ENCODE measurements at places on chromosomes 16 and 17.

GRCh38 chr16:13402601-13403000, 501.2 kb downstream of the SHISA9 start:
- DNase-seq = no peak

GRCh38 chr16:66925322-66925840, at the start of gene RRAD:
Gene RRAD, minus strand, starts transcription at chr16:66925535. Its CDS starts 356 bp downstream, at chr16:66925179.
- DNase-seq = no peak

GRCh38 chr17:1087381-1088241, 90.7 kb downstream of the TIMM22 start:
- no peak for DNase-seq

- no peak for DNase-seq
These were observed 10.2 kb downstream of the PIK3R5 start for GRCh38 chr17:8955021-8955959.

GRCh38 chr17:61179380-61179806, 220.2 kb upstream of the TBX2 start:
- DNase-seq = no peak

- DNase-seq = no peak
These were observed 183.9 kb downstream of the PARN start for GRCh38 chr16:14445937-14446715.

- no peak for DNase-seq
These were observed 181.8 kb downstream of the C16orf95 start for GRCh38 chr16:87135246-87136030.

DNA sequence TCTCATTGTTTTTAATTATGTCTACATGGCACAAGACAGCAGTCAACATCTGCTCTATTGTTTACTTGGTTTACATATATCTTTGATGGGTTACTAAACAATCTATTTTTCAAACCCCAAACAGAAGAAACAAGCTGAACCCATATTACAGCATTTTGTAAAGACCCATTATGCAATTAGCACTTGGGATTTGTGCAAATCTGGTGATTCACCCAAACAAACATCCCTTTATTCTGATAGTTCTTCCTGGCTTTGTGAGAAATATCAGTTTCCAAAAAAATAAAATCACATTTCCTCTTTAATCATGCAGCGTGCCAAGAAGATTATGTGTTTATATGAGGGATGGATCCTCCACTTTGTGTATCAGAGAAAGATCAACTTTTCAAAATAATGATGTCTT, 16.8 kb upstream of the RBFOX1 start:
- no peak for DNase-seq

DNA sequence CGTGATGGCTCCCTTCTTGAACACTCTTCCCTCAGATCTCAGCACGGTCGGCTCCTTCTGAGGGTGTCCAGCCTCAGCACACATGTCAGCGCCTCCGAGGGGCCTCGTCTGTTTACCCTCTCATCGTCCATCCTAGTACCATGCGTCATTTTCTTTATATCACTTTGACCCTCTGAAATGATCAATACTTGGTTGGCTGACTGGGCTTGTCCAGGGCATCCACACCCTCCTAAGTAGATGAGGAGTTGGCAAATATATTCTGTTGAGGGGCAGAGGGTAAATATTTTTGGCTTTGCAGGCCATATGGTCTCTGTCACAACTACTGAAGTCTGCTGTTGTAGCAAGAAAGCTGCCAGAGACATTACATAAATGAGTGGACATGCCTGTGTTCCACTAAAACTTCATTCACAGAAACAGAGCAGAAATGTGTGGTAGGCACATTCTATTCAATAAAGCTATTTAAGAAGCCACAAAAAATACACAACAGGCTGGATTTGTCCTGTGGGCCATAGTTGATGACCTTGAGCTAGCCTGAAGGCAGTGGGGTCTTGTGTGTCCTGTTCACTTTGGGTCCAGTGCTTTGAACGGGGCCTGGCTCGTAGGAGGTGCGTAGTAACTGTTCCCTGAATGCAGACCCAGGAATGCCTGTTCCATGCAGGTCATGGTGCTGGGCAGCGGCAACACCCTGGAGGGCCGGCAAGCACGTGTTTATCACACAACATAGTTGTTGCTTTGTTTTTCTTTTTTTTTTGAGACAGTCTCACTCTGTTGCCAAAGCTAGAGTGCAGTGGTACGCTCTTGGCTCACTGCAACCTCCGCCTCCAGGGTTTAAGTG, 185.8 kb downstream of the SNX29 start:
- no peak for DNase-seq

GRCh38 chr17:9899280-9900043, 5.6 kb downstream of the RCVRN start:
- DNase-seq = no peak

DNA sequence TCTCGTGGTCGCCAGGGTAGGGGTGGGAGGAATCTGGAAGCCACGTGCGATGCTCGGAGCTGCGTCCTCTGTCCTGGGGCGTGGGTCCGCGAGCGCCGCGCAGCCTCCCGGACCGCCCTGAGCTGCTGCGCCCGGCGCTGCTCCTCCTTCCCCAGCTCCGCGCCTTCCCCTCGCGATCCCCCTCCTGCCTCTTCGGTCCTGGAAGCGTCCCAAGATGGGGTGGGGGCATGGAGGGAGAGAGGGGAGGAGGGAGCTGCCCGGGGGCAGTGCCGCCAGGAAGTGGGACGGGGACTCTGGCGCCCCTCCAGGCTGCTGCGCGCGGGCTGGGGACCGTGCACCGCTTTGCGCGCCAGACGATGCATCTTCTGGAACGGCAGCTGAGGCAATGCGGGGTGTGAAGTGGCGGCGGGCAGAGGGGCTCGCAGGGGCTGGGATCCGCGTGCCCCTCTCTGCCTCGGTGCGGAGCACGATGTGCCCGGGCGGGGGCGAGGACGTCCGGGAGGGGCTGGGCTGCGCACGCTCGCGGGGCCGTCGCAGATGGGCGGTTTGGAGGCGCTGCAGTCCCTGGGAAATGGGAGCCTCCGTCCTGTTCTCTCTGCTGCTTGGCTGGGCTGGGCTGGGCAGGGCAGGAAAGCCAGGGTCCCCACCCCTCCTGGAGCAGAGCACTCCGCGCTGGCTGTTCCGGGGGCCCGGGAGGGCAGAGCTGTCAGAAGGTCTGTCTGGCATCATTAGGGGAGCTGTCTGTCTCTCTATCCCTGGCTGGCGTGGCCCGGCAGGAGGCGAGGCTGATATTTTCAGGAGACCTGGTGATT, 388.0 kb downstream of the SEC14L1 start:
- DNase-seq = peak; percentile 23

DNA sequence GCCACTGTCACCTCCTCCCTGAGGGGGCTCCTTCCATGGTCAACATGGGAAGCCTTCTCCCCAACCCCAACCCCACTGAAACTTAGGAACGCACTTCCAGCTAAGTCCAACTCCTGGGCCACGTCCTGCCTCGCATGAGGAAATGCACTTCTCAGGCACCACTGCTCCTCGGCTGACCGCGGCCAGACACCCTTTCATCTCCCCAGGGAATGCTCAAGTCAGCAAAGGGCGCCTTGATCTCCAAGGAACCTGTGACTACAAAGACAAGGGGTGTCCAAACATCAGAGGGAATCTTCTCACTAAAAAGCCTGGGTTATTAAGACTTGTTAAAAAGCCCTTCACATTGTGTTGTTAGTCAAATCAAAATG, 124.9 kb upstream of the HSBP1 start:
- DNase-seq = no peak

DNA sequence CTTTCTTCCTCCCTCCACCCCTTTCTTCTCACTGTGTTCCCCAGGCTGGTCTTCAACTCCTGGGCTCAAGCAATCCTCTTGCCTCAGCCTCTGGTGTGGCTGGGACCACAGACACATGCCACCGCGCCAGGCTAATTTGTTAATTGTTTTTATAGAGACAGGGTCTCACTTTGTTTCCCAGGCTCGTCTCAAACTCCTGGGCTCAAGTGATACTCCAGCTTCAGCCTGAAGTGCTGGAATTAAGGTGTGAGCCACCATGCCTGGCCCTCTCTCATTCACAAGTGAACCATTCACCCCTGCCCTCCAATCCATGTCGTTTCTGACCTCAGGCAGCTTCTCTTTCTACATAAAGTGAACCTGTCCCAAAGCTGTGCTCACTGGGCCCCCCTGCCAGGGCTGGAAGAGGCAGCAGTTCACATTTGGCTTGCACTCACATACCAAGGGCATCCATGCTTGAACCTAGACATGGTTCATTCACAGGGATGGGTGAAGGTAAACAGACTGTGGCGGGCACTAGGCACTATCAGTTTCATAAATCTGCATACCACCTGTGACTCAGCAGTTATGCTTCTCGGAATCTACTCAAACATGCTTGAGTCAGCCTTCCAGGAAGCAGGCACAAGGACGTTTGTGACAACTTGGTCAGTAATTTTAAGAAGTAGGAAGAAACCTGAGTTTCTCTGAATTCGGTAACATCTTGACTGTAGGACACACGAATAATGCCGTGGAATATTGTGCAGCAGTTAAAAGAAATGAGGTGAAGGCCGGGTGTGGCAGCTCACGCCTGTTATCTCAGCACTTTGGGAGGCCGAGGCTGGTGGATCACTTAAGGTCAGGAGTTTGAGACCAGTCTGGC, 6.0 kb upstream of the RNF213 start:
- peak; percentile 59 for DNase-seq

- DNase-seq = no peak
These were observed 4.0 kb upstream of the CDC6 start for GRCh38 chr17:40283662-40284061.

- DNase-seq = no peak
These were observed 72.6 kb upstream of the CNEP1R1 start for GRCh38 chr16:49952386-49952785.

GRCh38 chr16:80735846-80736245, 68.6 kb downstream of the CDYL2 start:
- no peak for DNase-seq

- DNase-seq = no peak
These were observed 14.9 kb downstream of the SHCBP1 start for GRCh38 chr16:46606231-46606630.

GRCh38 chr17:78232859-78233173, 1.4 kb downstream of the TMEM235 start:
- no peak for DNase-seq

GRCh38 chr16:81779536-81780320, 637 bp downstream of the PLCG2 start:
- no peak for DNase-seq

DNA sequence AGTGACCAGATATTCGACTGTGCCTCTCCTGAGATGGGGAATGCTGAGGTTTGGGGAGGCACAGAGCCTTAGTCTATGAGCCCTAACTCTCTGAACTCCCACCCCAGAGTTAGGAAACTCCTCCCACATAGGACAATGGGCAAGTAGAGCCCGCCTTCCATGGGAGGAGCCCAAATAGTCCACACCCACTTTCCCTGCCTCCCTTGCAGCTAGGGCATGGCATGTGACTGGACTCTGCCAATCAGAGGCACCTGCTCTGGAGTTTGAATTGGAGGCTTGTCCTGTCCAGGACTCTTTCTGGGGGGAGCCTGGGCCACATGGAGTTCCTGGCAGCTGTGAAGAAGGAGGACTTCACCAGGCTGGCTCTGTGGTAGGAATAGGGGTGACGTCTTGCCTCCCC, 48.4 kb downstream of the SOCS1 start:
- DNase-seq = no peak

GRCh38 chr17:52762147-52762793, 603.8 kb upstream of the CA10 start:
- DNase-seq = no peak

- DNase-seq = no peak
These were observed 32.5 kb downstream of the MARF1 start for GRCh38 chr16:15610369-15610871.

- no peak for DNase-seq
These were observed 3.4 kb downstream of the SPNS1 start for GRCh38 chr16:28977703-28978662.

DNA sequence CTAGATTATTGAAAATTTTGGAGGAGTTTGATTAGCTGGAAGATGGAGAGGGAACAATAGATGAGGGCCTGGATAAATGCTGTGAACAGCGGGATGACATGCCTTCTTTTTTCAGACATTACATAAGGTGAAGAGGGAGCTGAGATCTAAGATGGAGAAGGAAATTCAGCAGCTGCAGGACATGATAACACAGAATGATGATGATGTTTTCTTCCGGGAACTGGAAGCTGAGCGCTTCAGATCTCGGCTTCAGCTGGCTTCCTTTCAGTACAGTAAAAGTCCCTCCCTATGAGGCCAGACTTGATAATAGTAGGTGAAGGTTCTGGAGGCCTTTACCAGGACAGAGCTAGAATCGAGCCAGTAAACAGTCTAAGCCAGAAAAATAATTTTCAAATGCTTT, 30.7 kb downstream of the CEP95 start:
- no peak for DNase-seq

DNA sequence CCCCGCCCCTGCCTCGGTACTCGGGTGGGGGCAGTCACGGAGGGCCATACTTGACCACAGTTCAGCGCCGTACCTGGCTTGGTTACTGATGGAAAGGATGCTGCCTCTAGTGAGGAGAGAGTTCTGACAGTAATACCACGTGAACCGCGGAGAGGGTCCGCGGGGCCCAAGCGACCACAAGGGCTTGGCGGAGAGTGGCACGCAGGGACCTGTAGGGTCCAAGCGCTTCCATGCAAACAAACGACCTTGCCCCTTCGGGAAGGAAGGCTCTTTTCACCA, 9.2 kb downstream of the KDM6B start:
- no peak for DNase-seq

DNA sequence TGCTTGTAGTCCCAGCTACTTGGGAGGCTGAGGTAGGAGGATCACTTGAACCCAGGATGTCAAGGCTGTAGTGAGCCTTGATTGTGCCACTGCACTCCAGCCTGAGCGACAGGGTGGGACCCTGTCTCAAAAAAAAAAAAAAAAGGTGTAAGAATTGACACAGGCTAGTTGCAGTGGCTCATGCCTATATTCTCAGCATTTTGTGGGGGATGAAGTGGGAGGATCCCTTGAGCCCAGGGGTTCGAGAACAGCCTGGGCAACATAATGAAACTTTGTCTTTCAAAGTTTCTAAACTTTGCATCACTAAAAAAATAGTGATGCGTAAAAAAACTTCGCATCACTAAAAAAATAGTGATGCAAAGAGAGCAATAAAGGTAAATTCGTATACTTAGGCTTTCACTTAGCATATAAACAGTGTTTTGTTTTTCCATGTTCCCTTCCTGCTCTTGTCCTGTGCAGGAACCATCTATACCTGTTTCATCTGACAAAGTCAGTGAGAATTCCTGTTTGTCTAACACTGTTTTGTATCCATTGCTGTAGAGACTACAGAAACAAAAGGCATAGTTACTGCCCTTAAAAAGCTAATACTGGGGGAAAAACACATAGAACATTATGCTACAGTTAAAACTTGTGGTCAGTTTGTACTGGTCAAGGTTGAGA, 32.1 kb downstream of the CTCF start:
- no peak for DNase-seq

- DNase-seq = no peak
These were observed 2.7 kb downstream of the COTL1 start for GRCh38 chr16:84614968-84615813.

- DNase-seq = no peak
These were observed 27.9 kb downstream of the GABARAPL2 start for GRCh38 chr16:75593825-75594820.

GRCh38 chr17:73030995-73031394, 61.5 kb downstream of the SLC39A11 start:
- DNase-seq = no peak
